ENCODE measurements at places on chromosomes 13 and 19.

DNA sequence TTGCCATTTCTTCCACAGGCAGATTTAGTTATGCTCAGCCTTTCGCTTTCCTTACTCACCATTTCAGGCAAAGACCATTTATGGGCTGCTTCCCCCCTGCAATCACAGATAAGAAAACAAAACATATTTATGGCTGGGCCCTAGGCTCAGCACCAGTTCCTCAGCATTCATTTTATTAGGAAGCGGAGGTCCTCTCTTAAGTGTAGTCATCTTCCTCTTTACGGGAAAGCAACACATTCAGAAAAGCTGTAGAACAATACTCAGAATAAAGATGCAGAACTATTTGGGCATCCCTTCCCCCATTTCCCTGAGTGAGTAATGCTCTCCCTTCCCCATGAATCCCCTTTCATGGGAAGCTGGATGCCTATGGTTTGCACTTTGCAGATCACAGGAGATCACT is 27.9 kb downstream of the FLT1 start:
- DNase-seq, result no peak

DNA sequence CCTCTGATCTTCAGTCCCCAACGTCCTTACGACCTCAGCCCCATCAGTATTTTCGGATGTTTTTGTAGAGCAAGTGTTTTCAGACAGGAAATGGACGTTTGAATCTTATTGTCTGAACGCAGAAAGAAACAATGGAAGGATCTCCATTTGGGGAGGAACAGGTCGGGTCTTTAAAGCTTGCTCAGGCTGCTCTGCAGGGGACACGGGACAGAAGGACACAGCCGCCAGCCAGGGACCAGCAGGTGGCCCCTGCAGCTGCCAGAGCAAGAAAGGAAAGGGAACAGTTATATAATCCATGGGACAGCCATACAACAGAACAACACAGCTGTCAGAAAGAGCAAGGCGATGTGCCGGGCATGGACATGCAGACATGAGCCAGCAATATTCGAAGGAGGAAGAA is 18.5 kb upstream of the IGLON5 start:
- no peak for DNase-seq

DNA sequence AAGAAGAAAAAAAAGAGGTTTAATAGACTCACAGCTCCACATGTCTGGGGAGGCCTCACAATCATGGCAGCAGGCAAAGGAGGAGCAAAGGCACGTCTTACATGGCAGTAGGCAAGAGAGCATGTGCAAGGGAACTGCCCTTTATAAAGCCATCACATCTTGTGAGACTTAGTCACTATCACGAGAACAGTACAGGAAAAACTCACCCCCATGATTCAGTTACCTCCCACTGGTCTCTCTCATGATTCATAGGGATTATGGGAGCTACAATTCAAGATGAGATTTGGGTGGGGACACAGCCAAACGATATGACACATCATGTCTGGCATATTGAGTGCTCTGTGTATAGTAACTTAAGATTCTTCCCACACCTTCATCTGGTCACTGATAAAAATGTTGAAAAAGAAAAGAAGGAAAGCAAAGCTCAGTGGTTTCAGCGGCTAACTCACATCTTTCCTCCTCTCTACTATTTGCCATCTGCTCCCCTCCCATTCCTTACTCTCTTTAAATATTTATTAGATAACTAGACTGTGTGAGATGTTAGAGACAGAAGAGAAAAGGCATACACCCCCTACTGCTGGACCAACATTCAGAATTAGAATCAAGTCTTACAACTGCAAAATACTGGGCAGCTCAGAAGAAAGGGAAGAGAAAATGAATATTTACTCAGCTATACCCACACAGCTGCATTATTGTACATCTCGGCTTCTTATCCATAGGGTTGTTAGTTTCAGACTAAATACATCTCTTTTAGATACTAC is 60.1 kb upstream of the AKAP11 start:
- DNase-seq, result no peak

DNA sequence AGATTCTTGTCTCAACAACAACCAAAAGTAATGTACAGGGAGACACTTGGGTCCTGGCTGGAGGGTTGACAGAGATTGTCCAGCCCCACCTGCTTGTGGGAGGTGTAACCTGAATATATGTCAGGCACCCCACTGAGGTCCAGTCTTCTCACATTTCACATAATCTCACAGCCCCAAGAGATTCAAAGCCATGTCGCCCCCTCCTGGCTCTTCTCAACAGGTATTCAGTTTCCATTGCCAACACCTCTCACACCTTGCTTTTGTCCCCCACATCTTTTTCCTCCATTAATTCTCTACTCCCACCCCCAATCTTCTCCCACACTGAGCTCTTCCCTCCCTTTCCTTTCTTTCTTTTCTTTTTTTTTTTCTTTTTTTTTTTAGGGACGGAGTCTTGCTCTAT is 11.2 kb downstream of the UNC13A start:
- no peak for DNase-seq

- DNase-seq, result no peak
Observed at GRCh38 chr13:53041968-53042516, 13.4 kb downstream of the OLFM4 start.

- DNase-seq, result peak; percentile 85
Observed at GRCh38 chr19:47863514-47863936, 4.5 kb downstream of the TPRX2 start.

- no peak for DNase-seq
Observed at GRCh38 chr19:41907994-41908615, 20.1 kb downstream of the ERFL start.

DNA sequence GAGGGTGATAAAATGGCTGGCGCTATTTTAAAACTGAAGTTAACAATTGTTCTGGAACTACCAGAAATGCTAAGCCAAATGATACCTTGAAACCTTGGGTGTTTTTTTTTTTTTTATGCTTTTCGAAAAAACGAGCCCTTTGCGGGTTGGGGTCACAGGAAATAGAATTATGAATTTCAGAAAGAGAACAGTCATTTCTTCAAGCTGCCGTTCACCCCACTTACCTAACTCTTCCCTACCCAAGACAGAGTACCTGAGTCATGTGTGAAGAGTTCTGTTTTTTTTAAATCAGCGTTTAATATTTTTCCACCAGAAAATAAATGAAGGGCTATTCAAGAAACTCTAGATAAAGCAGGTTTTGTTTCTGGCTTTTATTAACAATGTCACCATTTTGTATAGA is 35.3 kb downstream of the KLF2 start:
- no peak for DNase-seq

- DNase-seq, result no peak
Observed at GRCh38 chr13:74867460-74867859, 614.5 kb downstream of the TBC1D4 start.

GRCh38 chr19:30790056-30790680 is 418.0 kb downstream of the ZNF536 start:
- DNase-seq, result no peak

DNA sequence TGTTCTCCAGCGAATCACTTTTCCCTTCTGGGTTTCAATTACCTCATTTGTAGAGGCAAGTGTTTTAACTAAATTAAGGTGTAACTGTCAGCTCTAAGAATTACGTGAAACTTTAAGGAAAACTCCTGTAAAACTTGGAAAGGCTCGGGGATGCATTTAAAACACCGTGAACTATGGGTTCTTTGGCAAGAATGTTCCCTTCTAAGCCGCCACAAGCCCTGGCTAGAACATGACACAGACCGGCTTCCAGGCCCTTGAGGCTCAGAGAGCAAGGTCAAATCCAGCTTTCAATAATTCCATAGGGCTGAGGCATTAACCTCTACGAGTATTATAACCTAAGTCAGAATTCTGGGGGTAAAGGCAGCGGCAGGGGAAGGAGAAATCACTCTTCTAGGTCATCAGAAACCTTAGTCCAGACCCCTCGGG is 685 bp downstream of the VWA8 start:
- no peak for DNase-seq

GRCh38 chr19:12485052-12485416 is 418 bp upstream of the ZNF709 start:
- no peak for DNase-seq

DNA sequence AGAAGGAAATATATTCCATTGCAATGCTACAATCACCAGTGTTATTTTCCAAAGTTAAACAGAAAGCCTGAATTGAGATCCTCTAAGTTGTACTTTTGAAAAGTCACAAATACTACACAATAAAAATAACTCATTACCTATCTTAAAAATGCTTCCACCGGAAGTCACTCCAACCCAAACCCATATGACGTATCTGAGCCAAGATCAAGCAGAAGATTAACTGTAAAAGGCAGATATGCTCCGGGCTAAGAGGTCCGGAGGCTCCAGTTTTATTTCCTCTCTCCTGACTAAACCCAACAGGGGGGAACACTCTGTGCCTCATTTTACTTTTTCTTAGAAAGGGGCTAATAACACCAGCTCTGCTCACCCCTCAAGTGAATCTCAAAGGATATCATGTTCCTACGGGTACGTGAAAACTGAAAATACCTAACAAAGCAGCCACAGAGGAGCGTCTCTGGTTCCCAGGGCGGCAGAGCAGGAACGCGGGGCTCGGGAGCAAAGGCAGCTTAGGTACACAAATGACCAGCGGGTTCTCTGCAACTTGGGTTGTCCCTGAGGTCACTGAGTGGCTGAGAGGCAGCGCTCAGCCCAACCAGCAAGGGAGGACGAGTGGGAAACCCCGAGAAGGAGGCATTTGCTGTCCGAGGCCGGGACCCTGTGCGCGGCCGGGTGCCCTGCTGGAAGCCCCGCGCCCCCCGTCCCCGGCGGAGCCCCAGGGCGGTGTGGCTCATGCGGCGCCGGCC is 750 bp downstream of the RAB20 start:
- DNase-seq, result no peak

DNA sequence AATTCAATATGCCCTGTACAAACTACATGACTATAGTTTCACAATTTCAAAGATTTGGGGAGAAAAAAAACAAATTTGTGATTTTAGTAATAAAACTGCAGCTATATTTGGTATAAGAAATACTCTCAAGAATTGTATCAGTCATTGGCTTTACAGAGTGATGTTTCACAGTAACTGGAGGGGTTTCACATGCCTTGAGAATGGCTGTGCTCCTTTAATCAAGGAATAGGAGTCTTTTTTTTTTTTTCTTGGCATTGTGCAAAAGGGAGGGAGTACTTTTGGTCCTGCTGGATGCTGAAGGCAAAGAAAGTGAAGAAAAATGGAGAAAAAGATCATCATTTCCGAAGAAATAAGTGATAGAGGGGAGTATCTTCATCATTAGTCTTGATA is 6.8 kb downstream of the ZNF507 start:
- no peak for DNase-seq

DNA sequence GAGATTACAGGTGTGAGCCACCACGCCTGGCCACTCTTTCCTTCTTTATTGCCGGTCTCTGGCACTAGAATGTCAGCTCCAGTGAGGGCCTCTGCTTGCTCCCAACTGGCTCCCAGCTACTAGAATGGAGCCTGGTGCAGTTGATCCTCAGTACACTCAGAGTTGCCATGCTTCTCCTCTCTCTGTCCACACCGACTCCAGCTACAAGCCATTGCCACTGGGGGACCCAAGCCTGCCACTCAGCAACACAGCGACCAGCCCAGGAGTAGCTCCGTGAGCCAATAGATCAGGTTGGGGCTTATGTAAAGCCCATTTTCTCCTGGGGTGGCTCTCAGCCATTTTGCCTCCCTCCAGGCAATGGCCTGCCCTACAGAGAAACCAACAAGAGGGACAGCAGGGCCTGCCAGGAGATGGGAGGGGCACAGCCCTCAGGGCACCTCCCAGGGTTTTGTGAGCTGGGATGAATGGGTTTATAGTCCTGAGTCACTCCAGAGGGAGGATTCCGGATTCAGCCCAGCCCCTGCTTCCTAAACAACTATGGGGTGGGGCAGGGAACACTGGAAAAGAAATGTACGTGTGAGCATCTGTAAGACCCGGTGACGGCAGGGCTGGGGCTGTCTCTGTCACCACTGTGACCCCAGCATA is 36.5 kb downstream of the OPA3 start:
- DNase-seq, result no peak

DNA sequence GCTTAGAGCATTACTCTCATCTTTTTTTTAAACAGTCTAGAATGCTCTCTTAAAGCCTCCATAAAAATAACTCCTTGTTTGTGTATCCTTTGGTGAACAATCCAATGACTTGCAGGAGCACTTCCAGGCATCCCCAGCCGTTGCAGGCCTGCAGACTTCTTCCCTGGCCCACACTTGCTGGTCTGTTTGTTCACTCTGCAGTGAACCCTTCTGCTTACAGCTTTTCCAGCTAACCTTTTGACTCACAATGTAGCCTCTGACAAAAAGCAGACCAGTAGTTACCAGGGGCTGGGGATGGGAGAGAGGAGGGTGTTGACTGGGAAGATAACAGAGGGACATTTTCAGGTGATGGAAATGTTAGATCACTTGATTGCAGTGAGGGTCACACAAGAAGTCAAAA is 9.1 kb downstream of the GPR42 start:
- no peak for DNase-seq

DNA sequence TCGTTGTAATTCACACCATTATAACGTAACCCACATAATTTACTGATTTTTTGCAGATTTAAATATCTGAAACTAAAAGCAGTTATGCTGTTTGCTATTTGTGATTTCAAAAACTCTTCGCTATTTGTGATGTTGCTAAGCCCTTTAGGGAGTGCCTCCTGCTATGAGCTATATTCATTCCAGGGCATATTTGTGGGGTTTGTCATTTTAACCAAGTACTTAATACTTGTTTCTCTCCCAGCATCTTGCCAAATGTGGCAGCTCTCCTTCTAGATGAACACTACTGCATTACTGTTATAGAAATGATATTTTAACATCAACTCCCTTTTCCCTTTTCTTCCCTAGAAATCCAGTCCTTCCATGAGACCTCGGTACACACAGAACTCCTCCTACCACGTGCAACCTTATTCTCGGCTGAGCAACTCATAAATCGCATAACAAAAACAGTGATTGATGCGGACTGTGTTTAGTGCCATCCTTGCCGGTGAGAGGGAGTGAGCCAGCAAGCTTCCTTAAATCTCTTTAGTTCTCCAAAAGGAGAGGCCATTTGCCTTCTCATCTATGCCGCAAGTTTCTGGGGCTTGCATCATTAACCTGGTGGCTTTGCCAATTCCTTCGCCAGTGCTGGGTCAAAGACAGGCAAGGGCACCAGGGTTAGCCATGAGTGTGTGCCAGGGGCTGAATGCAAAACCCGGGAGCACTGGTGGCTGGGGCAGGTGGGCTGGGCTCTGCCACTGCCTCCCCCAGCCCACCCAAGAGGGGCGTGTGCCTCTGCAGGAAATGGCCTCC is 33.4 kb downstream of the RFX2 start:
- DNase-seq, result no peak

DNA sequence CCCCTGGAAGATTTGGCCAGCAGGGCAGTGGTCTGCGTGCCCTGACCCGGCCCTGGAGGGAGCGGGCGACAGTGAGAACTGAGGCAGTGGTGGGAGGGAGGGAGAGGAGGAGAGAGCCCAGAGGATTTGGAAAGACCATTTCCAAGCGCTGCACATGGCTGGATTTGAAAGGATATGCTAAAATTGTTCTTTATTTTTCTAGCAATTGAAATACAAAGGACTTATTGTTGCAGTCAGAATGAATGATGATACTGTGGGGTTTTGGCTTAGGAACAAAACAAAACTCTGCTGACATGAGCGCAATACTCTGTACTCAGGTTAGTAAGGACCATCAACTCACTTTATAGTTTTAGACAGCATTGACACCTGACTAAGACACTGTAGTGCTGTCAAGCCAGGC is 69.5 kb downstream of the TNFRSF19 start:
- no peak for DNase-seq

GRCh38 chr13:44140146-44140545 is 233.5 kb upstream of the SERP2 start:
- no peak for DNase-seq

GRCh38 chr19:43774103-43774939 is 6.5 kb downstream of the KCNN4 start:
- no peak for DNase-seq

GRCh38 chr19:1251330-1252220 is 3.2 kb downstream of the MIDN start:
- peak; percentile 65 for DNase-seq

- no peak for DNase-seq
Observed at GRCh38 chr19:47152205-47152604, 21.6 kb downstream of the SAE1 start.
